ENCODE measurements at places on chromosomes 7 and 10. TPM values are rescaled to one million over a fixed set of nuclear protein-coding genes. Genes with fewer than 3 reads are reported as not detected.

DNA sequence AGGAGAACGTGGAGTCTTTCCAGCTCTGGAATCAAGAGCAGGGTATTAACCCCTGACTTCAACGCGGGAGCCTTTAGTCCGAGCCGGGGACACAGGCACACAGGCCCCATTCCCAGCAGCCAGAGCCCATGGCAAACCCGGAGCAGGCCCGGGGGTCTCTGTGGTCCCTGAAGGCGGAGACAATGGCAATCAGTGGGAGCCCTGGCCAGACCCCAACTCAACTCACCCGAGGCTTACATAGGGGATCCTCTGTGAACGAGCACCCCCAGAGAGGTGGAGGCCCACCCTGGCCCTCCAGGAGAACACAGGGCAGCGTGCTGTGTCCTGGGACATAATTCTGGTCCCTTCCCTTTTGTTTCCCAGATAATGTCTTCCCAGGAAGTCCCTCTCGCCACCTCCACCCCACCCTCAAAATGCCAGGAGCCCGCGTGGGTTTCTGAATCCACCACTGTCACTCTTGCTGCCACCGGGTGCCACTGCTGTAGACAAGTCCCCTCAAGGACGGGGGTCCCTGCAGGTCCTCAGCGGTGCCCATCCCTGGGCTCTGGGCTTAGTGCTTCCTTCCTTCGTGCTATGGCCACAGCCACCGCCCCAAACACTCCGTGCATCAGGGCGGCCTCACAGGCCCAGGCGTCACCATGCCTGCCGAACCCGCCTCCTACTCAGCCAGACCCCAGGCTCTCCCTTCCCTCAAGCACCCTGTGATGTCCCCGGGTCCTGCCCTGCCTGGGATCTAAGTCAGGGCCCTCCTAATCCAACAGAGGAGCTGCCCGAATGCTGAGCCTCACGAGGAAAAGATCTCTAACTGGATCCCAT lies 28.6 kb upstream of the PPP2R2D start:
- no peak for DNase-seq

GRCh38 chr10:114022766-114023597 lies 20.7 kb upstream of the ADRB1 start:
- DNase-seq = no peak

DNA sequence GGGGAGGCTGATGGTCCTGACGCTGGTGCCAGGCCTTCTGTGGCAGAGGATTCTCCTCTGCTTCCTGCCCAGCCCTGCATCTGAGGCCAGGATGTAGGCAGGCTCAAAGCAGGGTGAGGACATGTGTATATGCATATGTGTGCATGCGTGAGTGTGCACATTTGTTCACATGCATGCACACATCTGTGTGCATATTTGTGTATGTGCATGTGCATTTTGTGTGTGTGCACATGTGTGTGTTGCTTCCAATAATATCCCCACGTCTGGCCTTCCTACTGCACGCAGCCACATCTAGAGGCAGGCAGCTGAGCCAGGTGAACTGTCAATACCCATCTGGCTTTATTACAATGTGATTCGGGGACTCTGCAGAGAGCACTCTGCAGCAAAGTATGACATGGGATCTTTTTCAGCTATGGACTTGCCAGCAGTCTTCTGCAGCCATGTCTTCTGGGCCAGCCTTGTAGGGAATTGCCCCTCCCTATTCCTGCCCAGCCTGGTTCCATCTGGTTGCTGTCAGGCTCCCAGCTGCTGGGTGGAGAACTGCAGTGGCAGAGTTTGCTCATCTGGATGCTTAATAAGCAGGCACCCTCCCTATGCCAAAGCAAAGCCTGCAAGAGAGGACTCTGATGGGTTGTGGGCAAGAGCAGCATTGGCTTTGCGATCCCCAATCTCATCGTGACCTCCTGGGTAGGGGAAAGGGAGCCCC lies 140.7 kb downstream of the PFKFB3 start:
- DNase-seq = no peak

GRCh38 chr7:151866028-151866427 lies 10.9 kb downstream of the PRKAG2 start:
- no peak for DNase-seq

GRCh38 chr10:100980711-100981110 lies 6.6 kb downstream of the MRPL43 start:
- no peak for DNase-seq

CHST15 gene
- 13.7 TPM for polyA plus RNA-seq

UTF1 gene
- not detected for polyA plus RNA-seq

GRCh38 chr10:80542053-80542452 lies 4.4 kb downstream of the SH2D4B start:
- no peak for DNase-seq

Data from left lung (tissue), 14 donors.